ENCODE measurements at places on chromosomes 16 and 17.

DNA sequence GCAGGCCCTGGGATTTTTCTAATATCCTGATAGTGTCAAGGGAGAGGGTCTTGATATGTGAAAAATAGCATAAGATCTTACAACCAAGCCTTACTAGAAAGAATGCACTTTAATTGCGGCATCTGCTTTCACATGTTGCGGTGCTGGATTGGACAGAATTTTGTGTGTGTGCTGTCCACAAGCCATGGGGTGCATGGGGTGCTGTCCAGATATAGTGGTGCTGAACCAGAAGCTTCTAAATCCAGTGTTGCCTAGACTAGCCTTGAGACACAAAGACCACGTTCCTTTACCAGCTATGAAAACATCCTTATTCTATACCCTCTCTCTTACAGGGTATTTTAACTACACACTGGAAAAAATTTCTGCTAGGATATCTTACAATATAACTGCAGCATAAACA lies 244.0 kb downstream of the TMEM114 start:
- no peak for DNase-seq

DNA sequence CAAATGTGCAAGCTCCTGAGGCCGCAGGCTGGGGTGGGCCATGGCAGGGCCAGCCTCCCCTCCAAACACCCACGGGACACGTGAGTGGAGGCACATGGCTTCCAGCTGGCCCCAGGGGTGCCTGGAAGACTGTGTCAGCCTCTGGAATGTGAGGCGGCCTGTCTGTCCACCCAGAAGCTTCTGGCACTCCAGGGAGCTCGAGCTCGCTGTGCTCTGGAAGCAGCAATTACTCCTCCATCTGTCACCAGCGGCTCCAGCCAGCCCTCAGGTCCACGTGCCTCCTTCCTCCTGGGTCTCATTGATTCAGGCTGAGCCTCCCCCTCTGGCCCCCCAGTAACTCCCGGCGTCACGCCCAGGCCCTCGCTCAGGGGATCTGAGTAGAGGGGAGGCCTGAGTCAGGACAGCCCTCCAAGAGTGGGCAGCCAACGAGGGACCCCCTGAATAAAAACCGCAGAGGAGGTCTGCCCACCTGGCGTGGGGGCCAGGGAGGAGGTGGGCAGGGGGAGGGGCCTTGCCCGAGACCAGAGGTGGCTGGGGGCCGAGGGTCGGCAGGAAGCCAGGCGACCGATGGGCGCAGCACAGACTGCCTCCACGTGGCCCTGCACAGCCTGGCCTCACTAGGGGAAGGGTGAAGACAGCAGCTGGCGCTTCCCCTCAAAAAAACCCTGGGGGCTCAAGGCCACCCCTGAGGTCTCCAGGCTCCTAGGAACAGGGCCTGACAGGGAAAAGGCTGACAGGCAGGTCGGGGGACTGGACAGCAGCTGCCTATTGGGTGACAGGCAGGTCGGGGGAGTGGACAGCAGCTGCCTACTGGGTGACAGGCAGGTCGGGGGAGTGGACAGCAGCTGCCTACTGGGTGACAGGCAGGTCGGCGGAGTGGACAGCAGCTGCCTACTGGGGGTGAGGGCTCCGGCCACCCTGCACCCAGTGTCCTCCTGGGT lies 11.9 kb downstream of the PIEZO1 start:
- DNase-seq, result no peak

DNA sequence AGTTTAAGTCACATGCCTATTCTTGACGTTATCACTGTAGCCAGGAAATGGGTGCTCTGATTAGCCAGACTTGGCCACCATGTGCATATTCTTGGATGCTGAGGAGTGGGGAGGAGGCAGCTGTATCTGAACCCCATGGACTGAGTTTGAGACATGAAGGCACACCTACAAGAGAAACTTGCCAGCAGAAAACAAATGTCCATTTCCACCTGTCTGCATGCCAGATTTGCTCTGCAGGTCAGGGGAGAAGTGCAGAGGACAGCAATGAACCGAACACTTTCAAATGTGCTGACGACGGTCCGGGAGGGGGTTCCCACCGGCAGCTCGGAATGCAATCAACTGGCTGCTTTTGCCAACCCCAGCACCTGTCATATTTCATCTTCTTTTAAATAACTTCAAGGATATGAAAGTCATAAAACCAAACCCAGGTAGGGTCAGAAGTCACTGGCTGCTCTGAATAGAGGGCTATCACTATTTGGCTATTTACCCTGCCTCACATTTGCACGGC lies 287.8 kb upstream of the N4BP1 start:
- DNase-seq, result no peak

- no peak for DNase-seq
Observed at GRCh38 chr17:82752371-82753200, 721 bp downstream of the TBCD start.

DNA sequence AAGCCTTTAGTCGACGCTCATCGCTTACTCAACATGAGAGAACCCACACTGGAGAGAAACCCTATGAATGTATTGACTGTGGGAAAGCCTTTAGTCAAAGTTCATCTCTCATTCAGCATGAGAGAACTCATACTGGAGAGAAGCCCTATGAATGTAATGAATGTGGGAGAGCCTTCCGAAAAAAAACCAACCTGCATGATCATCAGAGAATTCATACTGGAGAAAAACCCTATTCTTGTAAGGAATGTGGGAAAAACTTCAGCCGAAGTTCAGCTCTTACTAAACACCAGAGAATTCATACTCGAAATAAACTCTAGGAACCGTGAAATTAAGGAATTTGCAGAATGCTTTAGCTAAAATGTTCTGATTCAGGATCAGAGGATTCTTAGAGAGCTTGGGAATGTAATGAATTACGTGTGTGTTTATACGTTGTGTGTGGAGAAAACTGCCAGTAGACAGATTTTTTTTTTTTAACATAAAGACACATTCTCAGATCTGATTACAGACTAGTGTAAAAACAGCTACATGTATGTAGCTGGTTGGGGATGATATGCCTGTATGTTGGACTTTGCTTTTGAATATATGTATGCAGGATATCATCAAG lies 25.4 kb downstream of the ZFP90 start:
- DNase-seq, result no peak

GRCh38 chr17:66461343-66461995 lies 159.1 kb downstream of the PRKCA start:
- DNase-seq, result no peak

All from putamen (tissue), 1 donor.